ENCODE measurements at places on chromosomes 1 and 21. TPM values are rescaled to one million over a fixed set of nuclear protein-coding genes. Genes with fewer than 3 reads are reported as not detected.

DNA sequence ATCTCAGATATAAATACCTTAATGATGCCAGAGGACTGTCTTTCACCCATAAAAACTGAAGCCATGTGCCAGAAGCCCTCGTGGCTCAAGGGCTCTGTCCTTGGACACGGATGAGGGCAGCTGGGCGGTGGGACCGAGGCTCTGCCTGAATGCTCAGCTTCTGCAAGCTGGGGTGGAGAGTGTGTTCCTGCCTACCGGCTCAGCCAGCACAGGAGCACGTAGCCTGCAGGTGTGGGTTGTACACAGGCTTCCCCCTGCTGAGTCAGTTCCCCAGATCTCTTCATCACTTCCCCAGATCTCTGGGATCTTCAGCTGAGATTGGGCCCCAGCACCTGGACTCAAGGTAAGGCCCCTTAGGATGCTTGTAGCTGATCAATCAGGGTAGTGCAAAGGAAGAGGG, 15.4 kb downstream of the KCNJ15 start:
- DNase-seq: no peak
- no peaks in the 10 kb centered on the region for H3K36me3 ChIP-seq
- H3K4me3 ChIP-seq: no peak overlapping the region
- H3K4me1 ChIP-seq: no peaks in the 10 kb centered on the region
- H3K27ac ChIP-seq: no peak overlapping the region
- H3K27me3 ChIP-seq: no peaks in the 10 kb centered on the region

DNA sequence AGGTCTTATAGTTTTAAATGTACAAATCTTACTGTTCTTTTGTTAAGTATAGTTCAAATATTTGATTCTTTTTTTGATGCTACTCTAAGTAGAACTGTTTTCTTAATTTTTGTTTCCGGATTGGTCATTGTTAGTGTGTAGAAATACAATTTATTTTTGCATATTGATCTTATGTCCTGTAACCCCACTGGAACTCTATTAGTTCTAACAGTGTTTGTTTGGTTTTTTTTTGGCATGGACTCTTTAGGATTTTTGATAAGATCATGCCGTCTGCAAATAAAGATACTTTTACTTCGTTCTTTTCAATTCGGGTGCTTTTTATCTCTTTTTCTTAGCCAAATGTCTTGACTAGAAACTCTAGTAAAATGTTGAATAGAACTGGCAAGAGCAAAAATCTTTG, 26.5 kb downstream of the GDAP2 start:
- no peak for DNase-seq
- H3K27ac ChIP-seq: no peak overlapping the region
- no peak overlapping the region for H3K4me3 ChIP-seq
- no peaks in the 10 kb centered on the region for H3K27me3 ChIP-seq

DNA sequence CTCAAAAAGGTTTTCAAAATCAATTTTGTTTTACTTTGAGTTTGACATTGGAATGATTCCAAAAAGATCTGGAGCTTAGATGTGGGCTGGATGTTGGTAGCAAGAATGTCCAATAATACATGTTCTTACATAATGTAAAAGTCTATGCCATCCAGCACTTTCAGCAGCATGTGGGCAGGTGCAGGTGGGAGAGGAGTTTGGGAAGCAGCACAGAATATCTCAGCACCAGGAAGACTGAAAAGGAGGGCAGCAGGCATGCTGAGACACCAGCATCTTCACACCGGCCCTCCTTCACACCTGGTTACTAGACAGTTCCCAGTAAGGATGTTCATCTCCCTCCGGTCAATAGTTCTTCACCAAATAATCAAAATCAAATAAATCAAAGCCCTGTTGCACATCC, 166.6 kb downstream of the ZBTB18 start:
- DNase-seq: no peak
- H3K4me1 ChIP-seq: no peaks in the 10 kb centered on the region
- H3K4me3 ChIP-seq: no peak overlapping the region
- no peaks in the 10 kb centered on the region for H3K27me3 ChIP-seq
- H3K36me3 ChIP-seq: no peaks in the 10 kb centered on the region

- no peaks in the 10 kb centered on the region for H3K4me1 ChIP-seq
- no peak for DNase-seq
- H3K27ac ChIP-seq: no peak overlapping the region
- H3K36me3 ChIP-seq: no peaks in the 10 kb centered on the region
These were observed 90.5 kb upstream of the TTC34 start for GRCh38 chr1:2891923-2892448.

Gene SAMSN1
- total RNA-seq: 83.2 TPM

DNA sequence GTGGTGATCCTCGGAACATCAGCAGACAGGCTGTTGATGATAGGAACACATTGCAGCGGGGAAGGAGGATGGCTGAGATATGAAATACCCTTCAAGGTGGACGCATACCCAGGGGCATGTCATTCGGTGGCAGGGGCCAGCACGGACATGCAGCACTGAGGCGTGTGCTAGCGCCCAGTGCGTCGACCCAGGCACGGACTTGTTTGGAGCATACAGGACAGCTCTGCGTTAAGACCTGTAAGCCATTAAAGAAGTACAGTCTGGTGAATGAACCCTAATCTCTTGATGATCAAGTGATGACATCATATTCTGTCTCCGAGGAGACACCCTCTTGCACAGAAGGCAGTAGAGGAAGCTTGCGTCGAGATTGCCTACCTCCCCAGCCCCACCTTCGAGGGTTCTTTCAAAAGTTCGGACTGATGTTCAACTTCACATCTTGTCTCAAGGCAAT, 63.6 kb upstream of the KIF26B start:
- no peak overlapping the region for H3K4me3 ChIP-seq
- no peaks in the 10 kb centered on the region for H3K27me3 ChIP-seq

Gene NGF
- not detected for total RNA-seq

Gene HAO2
- not detected for total RNA-seq

Gene FLG2
- not detected for total RNA-seq

GRCh38 chr1:212668477-212668876, 31.2 kb downstream of the BATF3 start:
- H3K4me3 ChIP-seq: no peak overlapping the region
- H3K4me1 ChIP-seq: peaks cover 8% of the 10 kb centered on the region
- H3K27me3 ChIP-seq: no peaks in the 10 kb centered on the region

DNA sequence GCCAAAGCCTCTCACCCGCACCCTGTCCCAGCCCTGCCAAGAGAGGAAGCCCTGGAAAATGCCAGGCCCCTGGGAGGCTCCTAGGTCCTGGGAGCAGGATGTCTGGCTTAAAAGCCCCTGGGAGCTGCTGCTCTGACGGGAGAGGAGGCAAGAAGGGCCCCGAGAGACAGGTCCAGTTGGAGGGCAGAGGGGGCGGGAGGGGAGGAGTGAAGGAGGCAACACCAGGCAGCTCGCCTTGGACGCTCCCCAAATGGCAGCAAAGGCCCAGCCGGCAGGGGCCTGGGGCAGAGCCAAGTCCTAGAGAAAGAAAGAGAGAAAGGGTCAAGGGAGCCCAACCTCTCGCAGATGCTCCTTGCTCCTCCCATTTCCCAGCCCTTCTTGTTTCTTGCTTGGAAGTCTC, 6.8 kb downstream of the ETV3L start:
- H3K4me1 ChIP-seq: peaks cover 3% of the 10 kb centered on the region
- no peak overlapping the region for H3K4me3 ChIP-seq

Gene PKLR
- not detected for total RNA-seq

- DNase-seq: no peak
- H3K4me1 ChIP-seq: peaks cover 36% of the 10 kb centered on the region
- no peak overlapping the region for H3K27ac ChIP-seq
- no peak overlapping the region for H3K4me3 ChIP-seq
These were observed 2.6 kb downstream of the AIDA start for GRCh38 chr1:222709700-222710153.

DNA sequence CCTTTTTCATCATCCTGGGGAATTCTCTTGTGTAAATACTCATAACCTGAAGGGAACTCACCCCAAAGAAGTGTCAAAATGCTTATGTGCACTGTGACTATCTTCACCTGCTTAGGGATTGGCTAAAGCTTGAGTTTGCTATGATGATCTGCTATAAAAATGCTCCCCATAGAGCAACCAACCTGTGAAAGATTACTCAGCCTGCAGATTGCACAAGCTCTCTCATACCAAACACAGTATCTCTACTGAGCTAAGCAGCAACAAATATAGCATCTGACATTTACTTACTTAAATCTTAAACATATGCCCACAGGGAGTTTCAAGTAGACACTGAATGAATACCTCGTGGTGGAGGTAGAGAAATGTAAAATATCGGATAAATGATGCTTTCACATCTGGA, 725.8 kb downstream of the MRPL39 start:
- no peak overlapping the region for H3K4me3 ChIP-seq
- DNase-seq: no peak
- no peaks in the 10 kb centered on the region for H3K27me3 ChIP-seq
- H3K27ac ChIP-seq: no peak overlapping the region

DNA sequence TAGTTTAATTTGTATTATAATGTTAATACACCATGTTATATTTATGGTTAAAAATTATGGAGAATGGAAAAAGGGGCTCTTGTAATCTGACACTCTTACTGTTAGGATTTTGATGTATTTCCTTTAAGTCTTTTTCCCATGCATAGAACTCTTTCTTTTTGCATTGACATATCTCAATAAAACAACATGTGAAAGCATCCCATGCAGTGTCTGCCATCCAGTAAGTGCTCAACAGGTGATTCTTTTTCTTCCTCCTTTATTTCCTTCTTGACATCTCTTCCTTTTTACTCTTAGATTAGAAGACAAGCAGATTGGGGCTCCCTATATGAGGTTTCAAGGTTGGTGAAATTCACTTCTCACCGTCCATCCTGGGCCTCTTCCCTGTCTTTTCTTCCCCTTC, 2.8 kb downstream of the NEXN start:
- no peak for DNase-seq
- H3K27ac ChIP-seq: no peak overlapping the region
- H3K27me3 ChIP-seq: no peaks in the 10 kb centered on the region
- H3K36me3 ChIP-seq: no peaks in the 10 kb centered on the region
- H3K4me3 ChIP-seq: no peak overlapping the region

All from CD8-positive, alpha-beta memory T cell (primary cell).